ENCODE measurements at places on chromosomes 12 and 14. TPM values are rescaled to one million over a fixed set of nuclear protein-coding genes. Genes with fewer than 3 reads are reported as not detected.

The UNC79 gene
- total RNA-seq, result 0.02 TPM

The NPAS3 gene
- not detected for total RNA-seq

The CALM1 gene
- 326 TPM for total RNA-seq

The OTX2 gene
- total RNA-seq, result not detected

The ANO4 gene
- total RNA-seq, result 0.11 TPM

The ESRRB gene
- 0.16 TPM for total RNA-seq

The DLK1 gene
- 0.42 TPM for total RNA-seq

The SLC25A21 gene
- total RNA-seq, result 0.53 TPM

The CORO1C gene
- 170 TPM for total RNA-seq

The CFAP54 gene
- 0.91 TPM for total RNA-seq

The KRT80 gene
- total RNA-seq, result 71.8 TPM
